ENCODE measurements at places on chromosomes 12 and 14. TPM values are rescaled to one million over a fixed set of nuclear protein-coding genes. Genes with fewer than 3 reads are reported as not detected.

- DNase-seq = no peak
Measured at GRCh38 chr12:108193917-108194316, 64.8 kb downstream of the WSCD2 start.

- no peak for DNase-seq
Measured at GRCh38 chr12:49642370-49642802, 19.0 kb downstream of the PRPF40B start.

DNA sequence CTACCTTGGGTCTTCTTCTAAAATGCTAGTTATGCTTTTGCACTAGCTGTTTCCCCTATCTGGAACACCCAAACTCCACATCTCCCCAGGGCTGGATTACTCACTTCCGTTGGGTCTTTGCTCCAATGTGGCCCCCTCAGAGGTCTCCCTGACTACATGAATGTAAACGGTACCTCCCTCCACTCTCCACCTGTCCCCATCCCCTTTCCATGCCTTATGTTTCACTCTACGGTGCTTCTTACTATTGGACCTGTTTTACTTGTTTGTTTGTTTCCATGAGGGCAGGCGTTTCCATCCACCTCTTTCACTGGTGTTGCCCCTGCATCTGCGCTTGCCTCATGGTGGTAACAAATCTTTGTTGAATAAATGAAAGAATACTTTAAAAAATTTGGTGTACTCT is 256.4 kb downstream of the SNAPC1 start:
- no peak for DNase-seq

GRCh38 chr14:68894802-68895703 is 84.0 kb downstream of the ACTN1 start:
- no peak for DNase-seq

DNA sequence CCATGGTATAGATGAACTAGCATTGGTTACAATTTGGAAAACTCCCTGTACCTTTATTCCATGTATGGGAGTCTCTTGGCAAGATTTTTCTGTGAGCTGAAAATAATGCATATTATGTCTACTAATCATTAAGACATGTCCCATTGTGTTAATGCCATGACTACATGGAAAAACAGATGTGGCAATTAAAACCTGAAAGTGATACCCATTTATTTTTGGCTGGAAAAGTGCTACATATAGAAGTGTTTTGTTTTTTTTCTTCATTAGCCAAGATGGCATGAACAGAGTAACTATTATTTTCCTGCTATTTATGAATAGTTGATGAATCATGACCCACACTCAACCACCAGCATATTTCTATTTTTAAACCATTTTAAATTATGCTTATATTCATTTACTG is 58.2 kb downstream of the ALG10B start:
- DNase-seq = no peak

DNA sequence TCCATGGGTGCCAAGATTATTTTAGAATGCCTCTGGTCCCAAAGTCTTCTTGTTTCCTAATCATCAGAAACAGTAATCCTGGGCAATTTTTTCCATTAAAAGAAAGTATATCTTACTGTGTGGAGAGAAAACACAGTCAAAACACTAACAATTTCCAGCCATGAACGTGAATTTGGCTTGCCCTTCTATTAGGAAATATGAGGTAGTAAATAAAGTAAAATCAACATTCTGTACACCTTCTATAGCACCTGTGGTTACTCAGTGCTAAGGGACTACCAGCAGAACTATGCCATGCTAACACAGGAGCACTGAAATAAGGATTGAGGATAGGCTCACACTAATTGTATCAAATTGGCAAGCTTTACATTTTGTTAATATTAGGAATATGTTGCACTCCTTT is 60.1 kb downstream of the NTN4 start:
- no peak for DNase-seq

GRCh38 chr12:111685322-111685810 is 390 bp downstream of the BRAP start:
- DNase-seq = no peak

- no peak for DNase-seq
Measured at GRCh38 chr12:5140190-5140589, 96.5 kb downstream of the KCNA5 start.

DNA sequence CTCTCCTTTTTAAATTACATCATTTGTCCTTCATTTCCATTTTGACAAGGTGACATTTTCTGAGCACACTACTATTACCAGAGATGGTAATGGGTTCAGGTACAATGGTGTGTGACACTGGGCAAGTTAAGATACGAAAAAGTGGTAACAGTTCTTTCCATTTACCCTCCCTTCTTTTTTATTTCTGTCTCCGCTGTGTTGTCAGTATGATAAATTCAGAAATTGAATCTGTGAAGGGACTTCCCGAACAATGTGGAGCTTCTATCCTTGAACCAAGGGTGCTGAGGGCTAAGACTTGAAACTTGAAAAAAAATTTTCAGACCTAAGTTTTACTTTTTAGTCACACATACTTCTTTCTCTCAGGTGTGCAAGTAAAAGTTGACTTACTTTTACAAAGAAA is 103.7 kb downstream of the ERC1 start:
- no peak for DNase-seq

- peak; percentile 60 for DNase-seq
Measured at GRCh38 chr12:101697930-101698799, 725 bp downstream of the CHPT1 start.

- DNase-seq = no peak
Measured at GRCh38 chr12:66836623-66837310, 157.9 kb upstream of the GRIP1 start.

- no peak for DNase-seq
Measured at GRCh38 chr14:49164074-49164473, 422.1 kb downstream of the RPS29 start.

GRCh38 chr12:12872139-12872933 is 19.0 kb upstream of the GPRC5A start:
- DNase-seq = no peak

- DNase-seq = no peak
Measured at GRCh38 chr12:112850383-112850782, 56.4 kb upstream of the OAS1 start.

GRCh38 chr14:51724650-51725049 is 72.9 kb downstream of the FRMD6 start:
- DNase-seq = no peak

DNA sequence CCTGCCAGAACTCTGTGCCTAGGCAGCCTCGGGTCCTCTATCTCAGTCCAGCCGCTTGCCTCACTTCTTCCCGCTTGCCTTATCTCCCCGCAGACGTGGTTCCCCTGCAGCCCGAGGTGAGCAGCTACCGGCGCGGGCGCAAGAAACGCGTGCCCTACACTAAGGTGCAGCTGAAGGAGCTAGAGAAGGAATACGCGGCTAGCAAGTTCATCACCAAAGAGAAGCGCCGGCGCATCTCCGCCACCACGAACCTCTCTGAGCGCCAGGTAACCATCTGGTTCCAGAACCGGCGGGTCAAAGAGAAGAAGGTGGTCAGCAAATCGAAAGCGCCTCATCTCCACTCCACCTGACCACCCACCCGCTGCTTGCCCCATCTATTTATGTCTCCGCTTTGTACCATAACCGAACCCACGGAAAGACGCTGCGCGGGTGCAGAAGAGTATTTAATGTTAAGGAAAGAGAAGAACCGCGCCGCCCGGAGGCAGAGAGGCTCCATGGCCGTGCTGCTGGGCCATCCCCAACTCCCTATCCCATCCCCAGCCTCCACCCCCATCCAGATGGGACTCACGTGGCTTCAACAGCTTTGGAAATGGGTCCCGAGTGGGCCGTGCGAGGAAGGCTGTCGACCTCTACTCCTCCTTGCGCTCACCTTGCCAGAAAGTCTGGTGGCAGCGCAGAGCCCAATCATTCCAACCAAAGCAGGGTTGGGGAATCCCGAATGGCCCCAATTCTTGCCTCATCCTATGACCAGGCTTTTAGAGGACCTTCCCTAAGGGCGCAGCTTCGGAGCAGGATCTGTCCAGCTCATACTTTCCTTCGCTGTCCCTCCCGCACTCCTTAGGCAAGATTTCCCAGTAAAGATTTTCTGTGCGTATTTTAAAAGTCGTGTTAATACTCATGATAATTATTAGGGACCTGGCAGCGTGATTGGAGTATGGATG is 6.5 kb downstream of the HOXC13 start:
- no peak for DNase-seq

- peak; percentile 24 for DNase-seq
Measured at GRCh38 chr14:99522457-99522891, 41.3 kb downstream of the CCNK start.

- DNase-seq = no peak
Measured at GRCh38 chr12:123078531-123079155, 72.2 kb downstream of the PITPNM2 start.

Gene GUCY2C
- total RNA-seq = not detected

Gene HEBP1
- total RNA-seq = 9.0 TPM

Gene ZBTB25
- 7.0 TPM for total RNA-seq

Gene RNU4-1
- total RNA-seq = under 0.01 TPM

Gene BCL2L14
- not detected for total RNA-seq

Gene GLIPR1L1
- not detected for total RNA-seq

Gene AMN
- total RNA-seq = not detected
